ENCODE measurements at places on chromosomes 4 and X. TPM values are rescaled to one million over a fixed set of nuclear protein-coding genes. Genes with fewer than 3 reads are reported as not detected.

Gene MAOA
- total RNA-seq = 0.86 TPM

Gene MAGED4
- total RNA-seq = 9.8 TPM

Gene XAGE2
- total RNA-seq = not detected

Gene XK
- 0.38 TPM for total RNA-seq

Gene UCP1
- total RNA-seq = not detected

Gene RS1
- not detected for total RNA-seq

Gene IBSP
- total RNA-seq = not detected

Gene WDFY3
- 8.3 TPM for total RNA-seq

Gene CXCL6
- total RNA-seq = not detected

Gene TEX13D
- total RNA-seq = not detected

Gene MAGEB4
- total RNA-seq = not detected

Gene CXorf49
- total RNA-seq = not detected

Gene TMSB15C
- total RNA-seq = 0.14 TPM

Gene TNIP3
- 0.39 TPM for total RNA-seq

Gene SMR3B
- not detected for total RNA-seq

Gene CSN1S1
- total RNA-seq = not detected

Gene EOLA2
- total RNA-seq = 55.1 TPM

Gene EGFL6
- total RNA-seq = not detected

Gene C4orf54
- not detected for total RNA-seq

Gene PTTG2
- total RNA-seq = not detected

Gene SLC25A31
- not detected for total RNA-seq

Gene TEC
- total RNA-seq = 1.5 TPM

Gene CMC4
- 16.7 TPM for total RNA-seq

Gene IL13RA2
- total RNA-seq = not detected

Gene DCAF12L2
- total RNA-seq = 0.08 TPM

Gene TFE3
- 50.5 TPM for total RNA-seq

Gene OPRPN
- total RNA-seq = not detected

Gene ACE2
- total RNA-seq = 0.06 TPM

Gene MAGEA1
- total RNA-seq = 0.05 TPM

Gene UVSSA
- 4.5 TPM for total RNA-seq

Gene GABRQ
- 0.20 TPM for total RNA-seq

Gene CABS1
- total RNA-seq = not detected

Gene IDS
- 91.2 TPM for total RNA-seq

Gene TAF9B
- 10.6 TPM for total RNA-seq

Gene GJB1
- not detected for total RNA-seq

Gene PGK1
- total RNA-seq = 636 TPM

Gene GAGE12J
- total RNA-seq = not detected

Gene PRIMPOL
- total RNA-seq = 7.0 TPM

Gene SLIT2
- total RNA-seq = not detected

Gene HMGN5
- total RNA-seq = 2.3 TPM

Gene MTTP
- not detected for total RNA-seq

Gene ADGRA3
- 14.0 TPM for total RNA-seq

Gene TCEAL5
- 0.11 TPM for total RNA-seq

Gene TEX13A
- not detected for total RNA-seq

Gene FGF16
- not detected for total RNA-seq

Gene TBC1D8B
- 1.5 TPM for total RNA-seq

Gene COX7B2
- not detected for total RNA-seq

Gene PALLD
- total RNA-seq = 67.9 TPM

Gene NEXMIF
- not detected for total RNA-seq

Gene SLC25A43
- 27.8 TPM for total RNA-seq

Gene CXCL11
- total RNA-seq = 0.21 TPM

Gene WAS
- total RNA-seq = 0.28 TPM

Gene ABCB7
- 16.2 TPM for total RNA-seq

Gene NHS
- 2.3 TPM for total RNA-seq

Gene CHRDL1
- not detected for total RNA-seq
